ENCODE measurements at places on chromosomes 2 and 18.

GRCh38 chr18:21904856-21905255 is 164.3 kb downstream of the MIB1 start:
- no peak for DNase-seq

GRCh38 chr2:159653962-159654361 is 37.6 kb upstream of the BAZ2B start:
- no peak for DNase-seq

DNA sequence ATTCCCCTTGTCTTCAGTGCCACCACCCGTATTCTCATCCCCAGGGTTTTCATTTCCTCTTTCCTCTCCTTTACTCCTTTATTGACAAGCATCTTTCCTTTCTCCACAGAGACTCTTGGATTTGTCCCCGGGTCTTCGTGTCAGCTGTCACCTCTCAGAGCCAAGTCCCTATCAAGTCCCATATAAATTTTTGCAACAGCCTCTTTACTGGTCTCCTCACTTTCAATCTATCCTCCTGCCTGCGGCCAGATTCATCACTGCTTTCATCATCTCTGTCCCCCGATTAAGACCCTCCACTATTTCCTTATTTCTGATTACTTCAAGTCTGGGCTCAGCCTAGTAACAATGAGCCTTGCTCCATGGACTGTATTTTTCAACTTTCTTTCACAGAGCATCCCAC is 113.8 kb downstream of the CTAGE1 start:
- DNase-seq = no peak

- DNase-seq = no peak
Observed at GRCh38 chr2:234308813-234309195, 188.1 kb downstream of the ARL4C start.

- no peak for DNase-seq
Observed at GRCh38 chr2:25899404-25899970, 21.2 kb upstream of the ASXL2 start.

GRCh38 chr2:232480201-232481190 is 7.1 kb downstream of the ECEL1 start:
- DNase-seq = no peak

DNA sequence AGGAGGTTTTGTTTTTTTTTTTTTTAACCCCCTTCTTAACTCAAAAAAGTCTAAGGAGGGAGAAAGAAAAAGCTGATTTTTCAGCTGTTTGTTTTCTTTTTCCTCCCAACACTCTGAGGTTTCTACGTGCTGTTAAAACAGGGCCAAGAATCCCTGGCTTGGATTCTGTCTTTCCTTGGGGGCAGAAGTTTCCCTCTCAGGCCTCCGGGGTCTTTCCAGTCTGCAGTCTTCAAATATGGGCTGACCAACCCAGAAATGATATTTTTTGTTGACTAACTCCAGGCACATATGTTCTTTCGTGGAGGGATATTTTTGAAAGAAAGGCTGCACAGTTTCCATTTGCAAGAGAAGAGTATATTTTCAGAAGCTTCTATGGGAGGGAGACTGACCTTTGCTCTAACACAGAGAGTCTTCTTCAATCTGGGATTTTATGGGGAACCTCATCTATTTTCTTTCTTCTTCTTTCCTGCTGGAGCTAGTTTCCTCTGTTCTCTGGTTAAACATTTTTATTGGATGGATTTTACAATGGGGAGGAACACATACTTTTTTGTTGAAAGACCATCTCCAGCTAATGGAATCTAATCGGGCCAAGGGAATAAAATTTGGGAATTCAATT is 93.3 kb upstream of the SPRED2 start:
- DNase-seq = no peak

GRCh38 chr2:53210538-53210937 is 557.1 kb upstream of the CHAC2 start:
- DNase-seq = no peak

GRCh38 chr2:233082222-233082930 is 22.2 kb downstream of the INPP5D start:
- no peak for DNase-seq

DNA sequence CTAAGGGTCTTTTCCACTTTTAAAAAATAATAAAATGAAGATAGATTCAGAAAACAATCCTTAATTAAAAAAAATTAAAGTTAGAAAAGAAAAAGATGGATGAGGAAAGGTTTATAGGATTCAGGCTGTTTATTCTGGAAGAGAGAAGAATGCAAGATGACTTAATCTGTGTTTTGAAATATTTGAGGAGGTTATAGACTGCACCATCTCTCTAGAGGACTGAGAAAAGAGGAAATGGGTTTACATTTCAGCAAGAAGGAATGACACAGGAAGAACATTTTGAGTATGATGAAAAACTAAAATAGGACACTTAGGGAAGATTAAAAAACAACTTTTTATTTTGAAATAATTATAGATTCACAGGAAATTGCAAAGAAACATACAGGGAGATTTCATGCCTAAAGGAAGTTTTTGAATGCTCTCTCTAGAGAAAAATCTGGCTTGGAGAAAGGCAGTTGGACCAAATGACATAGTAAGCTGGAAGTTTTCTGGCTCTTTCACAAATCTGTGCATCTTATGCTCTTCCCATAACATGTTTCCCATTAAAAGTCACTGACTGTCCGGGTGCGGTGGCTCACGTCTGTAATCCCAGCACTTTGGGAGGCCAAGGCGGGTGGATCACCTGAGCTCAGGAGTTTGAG is 75.0 kb downstream of the CERS6 start:
- no peak for DNase-seq

DNA sequence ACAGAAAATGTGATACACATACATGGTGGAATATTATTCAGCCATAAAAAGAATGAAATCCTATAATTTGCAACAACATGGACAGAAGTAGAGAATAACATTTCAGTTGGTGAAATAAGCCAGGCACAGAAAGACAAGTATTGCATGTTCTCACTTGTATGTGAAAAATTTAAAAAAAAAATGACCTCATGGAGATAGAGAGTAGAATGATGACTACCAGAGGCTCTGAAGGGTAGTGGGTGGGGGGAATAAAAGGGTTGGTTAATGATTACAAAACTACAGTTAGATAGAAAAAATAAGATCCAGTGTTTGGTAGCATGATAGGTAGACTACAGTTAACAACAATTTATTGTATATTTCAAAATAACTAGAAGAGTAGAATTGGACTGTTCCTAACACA is 24.5 kb downstream of the PRKD3 start:
- DNase-seq = no peak

- no peak for DNase-seq
Observed at GRCh38 chr2:219396863-219397457, 9.2 kb upstream of the DNPEP start.

GRCh38 chr2:67046591-67046990 is 350.5 kb upstream of the ETAA1 start:
- no peak for DNase-seq

DNA sequence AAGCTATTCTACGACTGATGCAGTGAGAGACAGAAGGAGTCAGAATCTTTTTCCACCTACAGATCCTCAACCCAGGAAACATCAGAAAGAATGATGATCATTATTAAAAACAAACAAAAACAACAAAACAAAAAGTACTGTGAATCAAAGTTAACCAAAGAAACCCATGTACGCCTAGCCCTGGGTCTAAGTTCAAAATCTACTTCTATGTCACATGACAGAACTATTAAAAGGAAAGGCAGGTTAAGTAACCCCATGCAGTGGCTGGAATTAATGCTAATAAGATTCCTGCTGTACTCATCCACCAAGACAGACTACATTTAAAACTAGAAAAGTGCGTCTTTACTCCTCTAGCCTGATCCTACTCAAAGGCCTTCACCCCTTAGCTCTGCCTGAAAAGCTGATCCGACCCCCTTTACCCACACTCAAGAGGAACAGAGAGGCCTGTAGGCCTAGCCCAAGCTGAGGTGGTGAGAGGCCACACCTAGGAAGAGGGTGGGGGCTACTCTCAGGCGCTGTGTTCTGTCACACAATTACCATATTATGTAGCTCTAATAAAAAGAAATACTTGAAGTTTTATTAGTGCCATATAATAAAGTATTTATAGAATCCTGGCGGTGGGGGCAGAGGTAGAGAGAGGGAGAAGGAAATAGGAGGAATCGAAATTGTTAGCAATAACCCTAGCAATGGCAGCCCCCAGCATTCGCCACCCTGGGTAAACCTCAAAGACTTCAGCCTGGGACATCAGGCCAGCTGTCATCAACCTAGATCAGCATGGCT is 37.1 kb downstream of the NHEJ1 start:
- no peak for DNase-seq

- DNase-seq = no peak
Observed at GRCh38 chr2:98479959-98480524, 35.4 kb downstream of the INPP4A start.

GRCh38 chr2:177164584-177165052 is 48.0 kb upstream of the HNRNPA3 start:
- peak; percentile 28 for DNase-seq

- DNase-seq = no peak
Observed at GRCh38 chr2:66481100-66481549, 46.2 kb downstream of the MEIS1 start.

DNA sequence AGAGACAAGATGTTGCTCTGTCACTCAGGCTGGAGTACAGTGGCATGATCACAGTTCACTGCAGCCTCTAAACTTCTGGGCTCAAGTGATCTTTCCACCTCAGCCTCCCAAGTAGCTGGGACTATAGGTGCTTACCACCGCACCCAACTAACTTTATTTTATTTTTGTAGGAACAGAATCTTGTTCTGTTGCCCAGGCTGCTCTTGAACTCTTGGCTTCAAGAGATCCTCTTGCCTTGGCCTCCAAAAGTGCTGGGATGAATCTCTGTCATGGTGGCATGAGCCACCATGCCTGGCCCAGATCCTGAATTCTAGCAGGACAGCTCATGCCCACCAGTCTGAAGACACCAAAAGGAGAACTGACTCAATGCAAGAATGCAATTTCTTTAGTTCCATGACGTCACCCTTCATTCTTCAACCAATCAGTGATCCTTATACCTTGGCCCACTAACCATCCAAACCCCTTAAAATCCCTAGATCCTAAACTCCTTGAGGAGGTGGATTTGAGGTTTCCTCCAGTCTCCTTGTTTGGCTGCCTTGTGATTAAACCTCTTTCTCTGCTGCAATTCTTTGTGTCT is 25.6 kb upstream of the CXXC1 start:
- no peak for DNase-seq

DNA sequence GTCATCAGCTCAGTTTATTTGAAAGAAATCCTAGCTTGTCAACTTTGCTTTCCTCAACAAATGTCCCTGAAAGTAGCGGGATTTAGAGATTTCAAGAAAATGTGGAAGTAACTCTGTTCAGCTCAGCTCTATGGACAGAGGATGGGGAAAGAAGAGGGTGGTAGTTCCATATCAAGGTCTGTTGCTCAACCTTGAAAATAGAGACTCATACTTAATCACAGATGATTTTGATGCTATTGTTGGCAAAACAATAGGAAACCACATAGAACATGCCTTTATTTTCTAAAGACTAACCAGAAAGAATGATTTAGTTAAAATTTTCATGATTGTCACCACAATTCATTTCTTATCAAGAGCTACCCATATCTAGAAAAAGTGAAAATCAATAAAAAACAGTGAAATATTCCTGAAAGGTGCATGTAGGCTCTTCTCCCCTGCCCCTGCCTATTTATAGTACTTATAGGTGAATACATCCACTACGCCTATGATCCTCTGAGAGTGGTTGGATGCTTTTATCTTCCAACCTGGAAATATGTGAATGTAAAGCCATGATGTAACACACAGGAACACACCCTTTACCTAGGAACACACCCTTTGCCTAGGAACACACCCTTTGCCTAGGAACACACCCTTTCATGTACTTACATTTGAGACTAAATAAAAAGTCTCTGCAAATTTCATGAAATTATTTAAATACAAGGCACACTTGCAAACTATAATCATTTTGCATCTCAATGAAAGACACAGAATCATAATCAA is 65.8 kb downstream of the ETAA1 start:
- no peak for DNase-seq

DNA sequence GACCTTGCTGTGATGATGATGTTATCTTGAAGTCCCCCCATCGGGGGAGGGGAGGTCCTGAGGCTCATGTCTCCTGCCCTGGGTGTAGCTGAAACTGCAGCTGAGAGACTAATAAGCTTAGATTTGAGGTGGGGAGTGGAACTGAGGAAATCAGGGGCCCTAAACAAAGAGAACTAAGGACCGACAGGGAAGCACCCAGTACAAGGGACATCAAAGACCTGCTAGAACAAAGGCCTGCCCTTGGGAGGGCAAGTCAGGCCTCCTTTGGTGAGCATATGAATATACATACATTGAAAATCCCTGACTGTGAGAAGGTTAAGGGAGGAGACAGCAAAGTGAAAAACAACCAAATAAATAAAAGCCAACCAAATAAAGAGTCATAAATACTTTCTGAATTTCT is 1132.5 kb upstream of the CELF4 start:
- no peak for DNase-seq

- DNase-seq = no peak
Observed at GRCh38 chr18:7062811-7063210, 54.8 kb downstream of the LAMA1 start.

DNA sequence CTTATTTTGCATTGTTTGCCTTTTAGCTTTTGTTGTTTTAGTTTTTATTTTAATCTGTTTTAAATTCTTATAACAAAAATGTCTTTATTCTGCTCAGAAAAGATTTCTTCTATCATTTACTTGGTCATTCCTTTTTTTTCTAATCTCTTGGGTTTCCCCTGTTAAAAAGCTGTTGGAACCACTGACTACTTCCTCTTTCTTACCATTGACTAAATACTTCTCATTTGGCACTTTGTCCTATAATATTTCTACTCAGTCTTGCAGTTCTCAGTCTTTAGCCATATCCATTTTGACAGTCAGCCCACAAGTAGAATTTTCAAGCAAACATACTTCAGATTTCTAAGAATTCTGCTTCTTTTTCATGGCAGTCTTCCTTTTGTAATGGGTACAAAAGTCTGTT is 567.2 kb downstream of the SATB2 start:
- DNase-seq = no peak

DNA sequence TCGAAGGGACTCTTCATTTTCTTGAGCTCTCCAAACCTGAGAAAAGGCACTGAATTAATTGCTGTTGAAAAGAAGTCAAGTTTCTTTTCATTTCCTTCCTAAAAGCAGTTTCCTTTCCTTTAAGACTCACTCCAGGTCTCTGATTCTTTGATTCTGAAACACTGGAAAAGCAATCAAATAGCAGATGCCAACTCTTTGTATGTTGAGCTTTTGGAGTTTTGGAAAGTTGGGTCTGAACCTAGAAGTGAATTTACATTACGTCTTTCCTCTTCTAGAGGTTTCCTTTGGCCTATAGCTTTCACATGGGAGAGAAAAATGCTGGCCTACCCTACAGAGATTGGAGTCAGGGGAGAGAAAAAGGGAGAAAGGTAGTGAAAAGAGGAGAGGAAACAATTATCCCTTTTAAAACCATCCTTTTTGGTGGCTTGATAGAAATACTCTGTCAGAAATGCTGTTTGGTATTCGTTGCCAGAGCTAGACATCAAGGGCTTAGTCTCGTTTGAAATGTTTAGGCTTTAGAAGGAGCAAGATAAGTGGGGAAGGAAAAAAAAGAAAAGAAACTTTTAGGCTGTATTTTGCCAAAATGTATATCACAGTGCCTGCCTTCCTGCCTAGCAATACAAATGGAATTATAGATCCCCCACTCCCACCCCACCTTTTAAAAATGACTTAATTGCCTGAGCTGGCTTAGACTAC is 187.7 kb downstream of the PRPF40A start:
- DNase-seq = no peak

- DNase-seq = no peak
Observed at GRCh38 chr2:191105082-191105481, 45.7 kb downstream of the STAT4 start.
